ENCODE measurements at places on chromosomes 4 and X.

DNA sequence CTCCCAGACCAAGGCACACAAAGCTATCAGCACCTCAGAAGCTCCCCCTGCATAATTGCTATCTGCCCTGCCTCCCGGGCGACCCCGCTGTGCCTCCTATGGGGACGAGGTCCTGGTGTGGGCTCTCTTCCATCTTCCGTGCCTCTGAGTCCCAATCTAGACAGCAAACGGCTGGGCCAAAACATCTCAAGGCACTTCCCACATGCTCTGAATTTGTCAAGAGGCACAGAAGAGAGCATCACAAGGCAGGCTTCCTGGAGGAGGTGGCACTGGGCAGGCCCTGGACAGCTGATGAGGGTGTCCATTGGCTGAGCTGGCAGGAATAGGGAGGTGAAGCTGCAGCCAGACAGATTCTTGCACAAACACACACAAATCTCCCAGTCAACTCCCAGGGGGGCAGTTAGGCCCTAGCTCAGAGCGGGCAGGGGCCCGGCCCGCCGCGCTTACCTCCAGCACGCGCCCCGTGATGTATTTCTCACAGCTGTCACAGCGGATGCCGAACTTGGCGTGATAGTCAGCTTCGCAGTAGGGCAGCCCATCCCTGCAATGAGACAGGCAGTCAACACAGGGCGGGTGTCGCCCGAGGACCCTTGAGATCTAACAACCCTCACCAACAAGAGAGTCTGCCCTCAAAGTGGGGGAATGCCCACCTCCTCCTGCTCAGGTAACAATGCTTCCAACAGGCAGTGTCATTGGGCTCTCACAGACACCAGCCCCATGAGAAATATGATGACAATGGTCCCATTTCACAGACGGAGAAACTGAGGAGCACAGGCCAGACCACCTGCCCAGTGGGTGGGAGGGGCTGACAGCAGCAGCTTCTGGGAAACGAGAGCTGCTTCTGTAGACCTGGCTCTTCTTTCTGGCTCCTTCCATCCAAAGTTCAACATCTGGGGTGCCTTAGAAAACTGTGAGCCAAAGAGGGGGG lies 81.2 kb downstream of the ABLIM2 start:
- DNase-seq, result peak; percentile 41

DNA sequence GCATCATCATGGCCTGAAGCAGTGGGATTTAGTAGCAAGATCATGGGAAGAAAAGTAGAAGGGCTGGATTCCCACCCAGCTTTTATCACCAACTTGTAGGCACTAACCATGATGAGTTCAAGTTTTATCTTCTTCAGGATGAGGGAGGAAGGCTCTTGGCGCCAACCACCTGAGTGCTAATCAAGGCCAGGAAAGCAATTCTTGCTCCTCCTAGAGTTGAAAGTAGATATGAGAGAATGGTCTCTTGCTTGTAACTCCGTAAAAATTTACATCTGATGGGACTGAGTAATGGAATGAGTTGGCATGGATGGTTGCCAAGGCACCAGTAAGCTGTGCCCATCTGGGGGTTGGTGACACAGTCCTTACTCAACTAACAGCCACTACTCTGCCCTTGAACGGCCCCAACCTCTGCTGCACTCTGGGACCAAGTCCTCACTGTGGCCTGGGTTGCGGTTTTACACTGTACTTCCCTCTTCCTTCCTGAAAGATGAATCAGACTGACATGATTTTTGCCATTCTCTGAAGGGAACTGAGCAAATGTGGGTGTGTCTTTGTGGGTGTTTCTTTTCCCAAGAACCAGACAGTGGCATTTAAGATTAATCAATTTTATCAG lies 39.4 kb upstream of the NDP start:
- DNase-seq, result no peak

- no peak for DNase-seq
These were observed 195.7 kb upstream of the IL1RAPL1 start for GRCh38 chrX:28391528-28391927.

DNA sequence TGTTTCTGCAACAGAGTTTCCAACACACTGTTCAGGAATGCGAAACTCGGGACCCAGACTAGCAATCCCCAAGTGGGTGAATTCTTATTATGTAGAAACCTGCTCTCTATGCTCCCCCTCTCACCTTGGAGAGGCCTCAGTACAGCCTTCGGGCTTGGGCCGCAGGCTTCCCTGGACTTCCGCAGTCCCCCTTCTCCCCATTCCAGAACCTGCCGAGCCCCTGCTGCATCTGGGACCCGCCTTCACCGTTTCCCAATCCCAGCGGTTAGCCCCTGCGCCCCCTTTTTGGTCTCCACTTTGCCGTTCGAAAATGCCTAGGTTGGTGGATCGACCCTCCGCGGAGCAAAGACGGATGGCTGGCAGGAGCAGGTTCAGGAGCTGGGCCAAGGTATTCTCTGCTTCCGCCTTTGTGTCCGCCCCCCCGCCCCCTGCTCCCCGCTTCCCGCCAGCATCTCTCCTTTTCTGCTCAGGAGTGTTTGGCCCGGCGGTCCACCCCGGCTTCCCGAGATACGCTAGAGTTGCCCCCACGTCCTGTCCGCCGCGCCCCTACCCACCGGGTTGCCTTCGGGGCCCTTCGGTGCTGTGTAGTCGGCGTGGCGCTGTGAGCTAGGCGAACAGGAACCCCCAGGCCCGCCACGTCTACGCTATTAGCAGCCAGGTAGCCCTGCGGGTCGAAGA lies 11.5 kb downstream of the HAND2 start:
- no peak for DNase-seq

DNA sequence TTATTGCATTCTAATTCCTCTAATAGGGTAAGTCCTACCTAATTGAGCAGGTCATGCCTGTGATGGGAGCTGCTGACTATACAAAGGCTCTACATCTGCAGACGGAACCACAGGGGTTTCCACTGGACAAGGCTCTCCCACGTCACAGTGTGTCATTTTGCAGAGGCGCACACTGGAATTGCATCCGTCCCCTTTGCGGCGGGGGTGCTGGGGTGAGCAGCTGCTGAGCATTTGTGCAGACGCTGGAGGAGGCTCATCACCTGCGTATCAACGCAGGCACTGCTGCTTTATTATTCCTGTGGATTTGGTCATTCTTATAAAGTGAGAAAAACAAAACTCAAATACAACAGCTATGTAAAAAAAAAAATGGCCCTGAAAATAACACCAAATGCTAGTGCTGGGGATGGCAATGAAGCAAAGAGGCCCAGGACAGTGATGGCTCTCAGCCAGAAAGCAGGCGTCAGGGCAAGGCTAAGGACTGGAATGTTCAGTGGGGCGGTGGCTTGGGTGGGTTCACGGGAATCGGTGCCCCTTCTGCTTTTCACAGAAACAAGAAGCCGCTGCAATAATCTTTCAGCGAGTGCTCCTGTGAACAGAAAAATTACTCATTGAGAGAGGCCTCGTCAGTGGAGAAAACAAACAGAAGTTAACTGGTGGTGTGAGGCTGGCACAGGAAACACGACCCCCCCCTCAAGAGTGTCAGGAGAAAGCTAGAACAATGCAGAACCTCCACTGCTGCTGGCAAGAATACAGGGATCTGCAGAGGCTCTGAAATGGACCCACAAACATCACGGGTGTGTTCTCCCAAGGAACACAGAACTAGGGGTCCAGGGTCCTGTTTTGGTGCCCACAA lies 67.8 kb downstream of the GATB start:
- peak; percentile 32 for DNase-seq

GRCh38 chrX:103666202-103667107 lies 20.0 kb downstream of the MORF4L2 start:
- DNase-seq, result no peak

GRCh38 chrX:20969565-20969964 lies 404.7 kb upstream of the CNKSR2 start:
- no peak for DNase-seq

All from NCI-H524 (cell line).